ENCODE measurements at places on chromosomes 4 and X.

- no peak for DNase-seq
Observed at GRCh38 chr4:1035510-1035909, 24.1 kb downstream of the FGFRL1 start.

DNA sequence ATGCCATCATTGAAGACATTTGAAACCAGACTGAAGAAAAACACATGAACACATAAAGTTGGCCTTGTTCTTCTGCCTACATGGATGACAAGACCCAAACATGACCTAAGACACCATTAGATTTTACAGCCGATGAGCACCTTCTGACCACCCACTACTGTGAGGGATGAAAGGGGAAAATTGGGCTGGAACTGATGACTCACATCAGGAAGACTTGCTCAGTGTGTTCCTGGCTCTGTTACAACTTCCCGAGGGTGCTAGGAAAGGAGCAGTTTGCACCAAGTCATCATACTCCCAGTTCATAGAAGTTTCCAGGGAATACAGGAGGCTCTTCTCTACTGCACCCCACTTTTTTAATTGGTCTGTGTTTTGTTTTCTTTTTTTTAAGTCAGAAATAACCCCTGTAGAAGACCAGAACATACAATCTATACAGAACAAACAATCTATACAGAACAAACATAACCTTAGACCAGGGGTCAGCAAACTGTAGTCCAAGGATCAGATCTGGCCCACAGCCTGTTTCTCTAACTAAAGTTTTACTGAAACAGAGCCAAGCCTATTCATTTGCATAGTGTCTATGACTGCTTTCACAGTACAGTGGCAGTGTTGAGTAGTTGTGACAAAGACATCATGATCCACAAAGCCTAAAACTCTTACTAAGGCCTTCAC, 25.3 kb downstream of the BTC start:
- DNase-seq, result no peak

- DNase-seq, result no peak
Observed at GRCh38 chr4:15897577-15897976, 41.0 kb downstream of the FGFBP1 start.

- no peak for DNase-seq
Observed at GRCh38 chr4:78099058-78099457, 41.9 kb downstream of the FRAS1 start.

- no peak for DNase-seq
Observed at GRCh38 chr4:76748649-76749048, 149.3 kb downstream of the SOWAHB start.

DNA sequence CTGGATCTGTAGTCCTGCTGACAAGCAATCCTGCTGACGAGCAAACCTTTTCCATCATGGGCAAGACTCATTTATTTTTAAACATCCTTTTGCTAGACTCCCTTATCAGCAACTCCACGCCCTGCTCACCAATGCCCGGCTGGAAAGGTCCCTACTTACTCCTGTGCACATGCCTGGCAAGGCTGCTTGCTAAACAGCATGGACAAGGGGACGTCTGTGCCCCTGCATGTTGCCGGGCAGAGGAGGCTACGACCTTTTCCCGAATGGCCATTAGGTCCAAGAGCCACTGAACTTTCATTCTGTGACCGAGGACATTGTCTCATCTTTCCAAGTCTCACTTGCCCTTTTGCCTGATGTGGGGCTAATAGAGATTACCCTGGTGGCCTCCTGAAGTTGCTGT, 98.6 kb downstream of the MGST2 start:
- no peak for DNase-seq

GRCh38 chr4:98745366-98745765, 87.0 kb upstream of the TSPAN5 start:
- no peak for DNase-seq

- DNase-seq, result no peak
Observed at GRCh38 chr4:89913623-89914022, 19.0 kb downstream of the MMRN1 start.

GRCh38 chr4:55323375-55323774, 22.7 kb upstream of the SRD5A3 start:
- no peak for DNase-seq

DNA sequence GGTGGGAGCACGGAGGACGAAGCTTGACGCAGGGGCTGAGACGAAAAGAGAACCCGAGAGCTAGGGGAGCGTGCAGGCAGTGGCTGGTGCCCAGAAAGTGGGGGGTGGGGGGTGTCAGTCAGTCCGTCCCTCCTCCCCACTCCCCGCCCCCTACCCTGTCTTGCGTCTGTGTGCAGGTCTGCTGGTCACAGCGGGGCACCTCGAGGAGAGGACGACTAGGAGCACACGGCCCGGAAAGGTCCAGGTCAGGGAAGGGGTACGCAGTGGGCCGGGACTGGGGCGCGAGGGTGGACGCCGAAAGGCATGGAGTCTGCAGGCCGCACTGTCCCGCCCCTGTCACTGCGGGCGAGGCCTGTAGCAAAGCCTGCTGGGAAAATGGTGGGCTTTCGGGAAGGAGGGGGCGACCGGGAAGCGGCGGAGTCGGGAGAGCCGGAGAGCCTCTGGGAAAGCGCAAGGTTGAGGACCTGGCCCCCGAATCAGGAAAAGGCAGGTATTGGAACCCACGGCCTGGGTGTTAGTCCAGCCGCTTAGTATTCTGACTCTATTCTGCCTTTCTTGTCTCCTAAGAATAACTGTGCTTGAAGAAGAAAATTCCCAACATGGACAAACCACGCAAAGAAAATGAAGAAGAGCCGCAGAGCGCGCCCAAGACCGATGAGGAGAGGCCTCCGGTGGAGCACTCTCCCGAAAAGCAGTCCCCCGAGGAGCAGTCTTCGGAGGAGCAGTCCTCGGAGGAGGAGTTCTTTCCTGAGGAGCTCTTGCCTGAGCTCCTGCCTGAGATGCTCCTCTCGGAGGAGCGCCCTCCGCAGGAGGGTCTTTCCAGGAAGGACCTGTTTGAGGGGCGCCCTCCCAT, 769 bp downstream of the TCEAL1 start:
- DNase-seq, result no peak

- no peak for DNase-seq
Observed at GRCh38 chrX:9884031-9884779, 83.0 kb upstream of the CLDN34 start.

Measured in stimulated activated CD8-positive, alpha-beta memory T cell treated with anti-CD3 and anti-CD28 coated beads, Interleukin-15, amount 100 ng/mL, for 24 hours (primary cell).